CD4-positive, alpha-beta T cell treated with Interleukin-6 at 100 ng/mL for 8 hours (primary cell): ENCODE measurements at places on chromosomes 2 and 18.

DNA sequence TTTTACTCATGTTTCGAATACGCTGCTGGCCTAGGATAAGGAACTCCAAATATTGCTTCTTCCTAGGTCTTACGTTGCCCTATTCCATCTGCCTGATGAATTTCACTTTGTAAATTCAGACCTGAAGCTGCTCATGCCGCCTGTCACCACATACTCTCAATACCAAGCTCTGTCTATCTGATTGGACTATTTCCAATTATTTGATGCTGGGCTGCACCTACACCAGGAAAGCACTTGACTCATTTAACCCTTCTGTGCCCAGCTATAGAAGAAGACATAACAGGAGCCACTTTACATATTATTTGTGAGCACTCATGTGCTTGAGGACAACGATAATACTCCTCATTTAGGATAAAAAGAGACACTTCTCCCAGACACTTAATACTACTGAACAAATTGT lies 1293.9 kb upstream of the LRRTM1 start:
- no peak for DNase-seq

GRCh38 chr2:69501301-69501700 lies 64.1 kb upstream of the NFU1 start:
- DNase-seq: no peak

DNA sequence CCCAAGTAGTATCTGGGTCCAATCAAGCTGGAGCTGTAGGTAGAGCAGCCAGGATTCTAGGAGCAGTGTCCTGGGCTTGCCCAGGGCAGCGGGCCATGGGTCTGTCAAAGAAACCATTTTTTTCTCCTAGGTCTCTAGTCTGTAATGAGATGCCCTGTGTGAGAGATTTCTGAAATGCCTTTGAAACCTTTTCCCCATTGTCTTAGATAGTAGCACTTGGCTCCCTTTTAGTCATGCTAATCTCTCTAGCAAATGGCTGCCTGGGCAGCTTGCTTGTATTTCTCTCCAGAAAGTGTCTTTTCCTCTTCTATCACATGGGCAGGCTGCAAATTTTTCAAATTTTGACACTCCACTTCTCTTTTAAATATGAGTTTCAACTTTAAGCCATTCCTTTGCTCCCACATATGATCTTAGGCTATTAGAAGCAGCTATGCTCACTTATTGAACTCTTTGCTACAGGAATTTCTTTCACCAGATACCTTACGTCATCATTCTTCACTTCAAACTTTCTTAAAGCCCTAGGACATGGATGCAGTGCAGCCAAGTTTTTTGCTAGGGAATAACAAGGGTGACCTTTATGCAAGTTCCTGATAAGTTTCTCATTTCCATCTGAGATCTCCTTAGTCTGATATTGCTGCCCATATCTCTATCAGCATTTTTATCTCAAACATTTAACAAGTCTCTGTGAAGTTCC lies 890.2 kb upstream of the VRK2 start:
- no peak for DNase-seq

DNA sequence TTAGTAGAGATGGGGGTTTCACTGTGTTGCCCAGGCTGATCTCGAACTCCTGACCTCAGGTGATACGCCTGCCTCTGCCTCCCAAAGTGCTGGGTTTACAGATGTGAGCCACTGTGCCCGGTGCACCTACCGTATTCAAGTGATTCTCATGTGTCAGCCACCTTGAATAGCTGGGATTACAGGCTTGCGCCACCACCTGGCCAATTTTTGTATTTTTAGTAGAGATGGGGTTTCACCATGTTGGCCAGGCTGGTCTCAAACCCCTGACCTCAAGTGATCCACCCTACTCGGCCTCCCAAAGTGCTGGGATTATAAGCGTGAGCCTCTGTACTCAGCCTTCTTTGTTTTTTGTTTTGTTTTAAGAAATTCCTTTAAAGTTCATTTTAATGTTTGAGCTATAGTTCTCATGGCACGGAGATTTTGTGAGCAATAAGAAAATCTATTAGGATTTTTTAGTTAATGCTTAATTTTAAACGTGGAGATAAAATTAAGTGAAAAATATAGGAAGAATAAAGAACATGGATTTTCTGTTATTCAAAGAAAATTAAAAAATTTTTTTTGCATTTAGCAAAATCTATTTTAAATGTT lies 242.6 kb downstream of the PHLPP1 start:
- peak; percentile 10 for DNase-seq

DNA sequence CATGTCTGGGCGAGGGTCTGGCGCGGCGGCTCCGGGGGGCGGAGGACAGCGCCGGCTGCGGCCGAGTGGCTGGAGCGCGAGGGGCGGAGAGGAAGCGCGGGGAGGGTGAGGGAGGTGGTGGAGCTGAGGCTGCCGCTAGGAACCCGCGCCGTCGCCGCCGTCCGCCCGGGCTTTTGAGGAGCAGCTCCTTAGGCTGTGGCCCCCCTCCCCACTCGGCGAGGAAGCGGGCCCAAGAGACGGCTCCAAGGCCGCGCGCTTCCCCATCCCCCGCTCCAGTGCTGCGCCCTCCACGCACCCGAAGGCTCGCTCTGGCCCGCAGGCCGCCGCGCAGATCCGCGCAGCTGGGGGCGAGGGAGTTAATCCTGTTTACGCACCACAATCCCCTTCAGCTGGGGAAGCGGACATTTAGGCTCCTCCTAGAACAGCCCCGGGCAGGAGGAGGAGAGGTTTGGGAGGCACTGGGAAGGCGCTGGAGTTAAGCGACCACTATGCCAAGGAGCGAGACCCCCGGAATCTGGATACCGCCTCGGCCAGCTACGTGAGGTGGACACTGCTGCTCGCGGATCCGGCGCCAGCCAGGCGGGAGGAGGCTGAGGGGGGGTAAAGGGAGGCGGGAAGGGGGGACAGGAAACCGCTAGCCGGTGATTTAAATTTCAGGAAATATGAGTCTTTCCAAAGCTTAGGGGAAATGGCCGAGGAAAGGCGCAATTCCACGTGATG lies at the start of gene CNRIP1:
Gene CNRIP1, minus strand, starts transcription at position 552 of the 720 bp plus-strand sequence. Its CDS starts 549 bp downstream, at position 3.
- DNase-seq: no peak

DNA sequence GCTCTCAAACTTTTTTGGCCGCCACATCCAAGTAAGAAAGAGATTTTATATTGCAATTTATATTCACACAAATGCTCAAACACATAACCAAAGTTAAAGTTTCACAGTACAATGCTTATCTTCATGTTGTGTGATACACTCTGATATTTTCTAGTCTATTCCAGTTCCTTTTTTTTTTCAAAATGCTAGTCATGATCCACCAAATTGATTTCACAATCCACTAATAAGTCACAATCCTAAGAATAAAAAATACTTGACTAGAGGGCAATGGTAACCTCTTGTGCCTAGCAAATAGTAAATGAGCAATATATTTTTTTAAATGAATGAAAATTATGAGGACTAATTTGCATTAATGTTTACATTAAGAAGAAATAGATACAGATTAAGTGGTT lies 5.8 kb upstream of the PTPN4 start:
- DNase-seq: no peak

GRCh38 chr2:126444512-126444911 lies 211.4 kb upstream of the GYPC start:
- DNase-seq: no peak

DNA sequence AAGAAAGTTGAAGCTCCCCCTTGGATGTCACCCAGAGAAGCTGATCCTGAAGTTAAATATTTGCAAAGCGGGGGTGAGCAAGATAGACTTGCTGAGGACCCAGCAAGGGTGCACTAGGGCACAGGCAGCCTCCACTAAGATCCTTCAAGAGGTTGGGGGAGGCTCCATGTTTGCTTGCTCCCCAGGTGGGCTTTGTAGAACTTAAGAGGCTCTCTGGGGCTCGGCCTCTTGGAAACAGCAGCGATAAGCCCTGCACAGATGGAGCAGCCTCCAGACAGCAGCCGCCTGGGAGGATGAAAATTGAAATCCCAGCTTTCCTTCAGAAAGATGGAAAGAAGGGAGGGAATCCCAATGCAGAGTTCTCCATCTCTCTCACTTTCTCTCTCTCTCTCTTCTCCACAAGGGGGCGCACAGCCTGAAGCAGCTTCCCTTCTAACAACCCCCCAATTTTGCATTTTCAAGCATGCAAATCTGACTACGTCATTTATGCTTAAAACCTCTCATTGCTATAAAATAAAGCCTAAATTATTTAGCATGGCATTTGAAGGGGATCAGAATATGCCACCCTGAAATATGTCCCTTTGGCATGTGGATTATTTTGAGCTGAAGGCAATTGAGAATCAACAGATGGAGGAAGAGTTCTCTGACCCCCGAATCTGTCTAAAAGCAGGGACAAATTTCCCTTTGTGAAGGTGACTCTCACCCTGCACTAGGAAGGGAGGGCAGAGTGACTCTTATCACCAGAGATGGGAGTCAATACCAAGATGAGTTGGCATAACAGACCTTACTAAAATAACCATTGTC lies 185.7 kb upstream of the KLHL29 start:
- no peak for DNase-seq

DNA sequence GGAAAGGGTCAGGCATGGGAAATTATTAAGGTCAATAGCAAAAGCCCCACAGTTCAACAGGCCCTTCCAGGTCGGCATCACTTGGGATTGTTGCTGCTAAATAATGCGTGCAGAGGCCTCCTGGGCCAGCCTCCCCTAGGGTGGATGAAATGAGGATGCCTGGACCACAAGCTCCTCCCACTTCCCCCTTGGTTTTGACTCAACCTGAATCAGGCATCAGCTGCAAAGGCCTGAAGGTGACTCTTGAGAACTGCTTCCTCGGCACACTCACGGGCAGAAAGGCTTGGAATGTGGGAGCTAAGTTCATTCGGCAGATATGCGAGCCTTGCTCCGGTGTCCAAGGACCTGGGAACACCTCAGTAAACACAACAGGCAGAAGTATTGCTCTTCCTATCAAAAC lies 69.3 kb downstream of the MBP start:
- DNase-seq: peak; percentile 82

DNA sequence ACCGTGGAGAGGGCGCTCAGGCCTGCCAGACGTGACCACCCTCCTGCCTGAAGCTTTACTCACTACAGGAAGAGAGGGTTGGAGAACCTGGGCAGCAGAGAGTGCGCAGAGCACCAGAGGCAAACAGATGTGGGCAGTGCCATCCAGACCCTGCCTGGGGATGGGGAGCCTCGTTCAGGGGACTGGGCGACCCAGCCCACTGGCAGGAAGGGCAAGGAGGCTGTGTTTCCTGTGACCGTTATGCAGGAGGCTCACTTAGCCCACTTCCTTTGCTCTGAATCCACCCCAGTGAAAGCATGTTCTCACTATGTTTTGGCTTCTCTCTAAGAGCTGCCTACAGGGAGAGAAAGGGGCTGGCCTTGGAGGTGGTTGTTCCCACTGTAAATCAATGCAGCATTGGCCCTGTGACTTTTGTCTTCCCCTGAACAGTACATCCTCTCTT lies 23.0 kb upstream of the ACKR3 start:
- peak; percentile 59 for DNase-seq

- no peak for DNase-seq
Observed at GRCh38 chr2:72544554-72544953, 281.3 kb downstream of the EXOC6B start.

- no peak for DNase-seq
Observed at GRCh38 chr2:73013936-73014335, 57.6 kb downstream of the SFXN5 start.

- peak; percentile 5 for DNase-seq
Observed at GRCh38 chr18:75211953-75212750, 1.6 kb downstream of the TSHZ1 start.

GRCh38 chr18:44582456-44582855 lies 98.2 kb upstream of the SETBP1 start:
- DNase-seq: no peak
